ENCODE measurements at places on chromosomes 2 and 18.

GRCh38 chr2:3151153-3151918 lies 226.3 kb downstream of the EIPR1 start:
- no peak for DNase-seq

GRCh38 chr2:150517951-150518680 lies 30.6 kb upstream of the RND3 start:
- no peak for DNase-seq

DNA sequence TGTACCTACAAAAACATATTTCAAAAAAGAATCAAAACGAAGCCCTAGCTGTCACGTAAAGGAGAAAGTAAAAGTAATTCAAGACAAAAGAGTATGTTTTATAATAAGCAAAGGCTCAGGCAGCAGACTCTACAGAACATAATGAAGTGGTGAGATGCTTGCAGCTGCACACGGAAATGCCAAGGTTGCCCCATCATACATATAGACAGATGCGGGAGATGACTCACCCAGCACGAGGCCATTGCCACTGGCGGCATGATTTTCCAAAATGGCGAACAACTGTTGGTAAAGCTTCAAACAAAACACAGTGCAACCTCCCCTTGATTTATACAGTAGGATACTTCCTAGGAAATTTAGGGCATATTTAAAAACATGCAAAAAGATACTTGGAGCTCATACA lies 26.0 kb upstream of the C1QL2 start:
- DNase-seq, result no peak

- no peak for DNase-seq
These were observed 316.9 kb upstream of the EPAS1 start for GRCh38 chr2:45980161-45980865.

DNA sequence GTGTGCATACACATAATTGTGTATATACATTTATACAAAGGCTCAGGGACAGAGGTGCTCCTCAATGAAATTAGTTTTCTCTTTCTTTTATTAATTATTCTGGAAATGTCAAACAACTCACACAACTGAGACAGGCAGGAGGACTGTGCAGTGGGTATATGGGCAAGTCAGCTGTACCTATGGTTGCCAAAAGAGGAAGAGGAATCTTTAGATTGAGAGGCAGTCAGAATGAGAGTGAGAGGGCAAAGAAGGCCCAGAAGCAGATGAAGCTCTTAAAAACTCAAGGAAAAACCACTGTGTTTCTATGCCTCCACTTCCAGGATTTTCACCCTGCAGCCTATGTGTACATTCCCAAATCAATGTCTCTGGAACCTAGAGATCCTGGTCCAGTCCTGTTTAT lies 79.1 kb downstream of the CACNB4 start:
- DNase-seq, result no peak

- DNase-seq, result no peak
These were observed 106.3 kb downstream of the TRIM43 start for GRCh38 chr2:95698146-95698545.

DNA sequence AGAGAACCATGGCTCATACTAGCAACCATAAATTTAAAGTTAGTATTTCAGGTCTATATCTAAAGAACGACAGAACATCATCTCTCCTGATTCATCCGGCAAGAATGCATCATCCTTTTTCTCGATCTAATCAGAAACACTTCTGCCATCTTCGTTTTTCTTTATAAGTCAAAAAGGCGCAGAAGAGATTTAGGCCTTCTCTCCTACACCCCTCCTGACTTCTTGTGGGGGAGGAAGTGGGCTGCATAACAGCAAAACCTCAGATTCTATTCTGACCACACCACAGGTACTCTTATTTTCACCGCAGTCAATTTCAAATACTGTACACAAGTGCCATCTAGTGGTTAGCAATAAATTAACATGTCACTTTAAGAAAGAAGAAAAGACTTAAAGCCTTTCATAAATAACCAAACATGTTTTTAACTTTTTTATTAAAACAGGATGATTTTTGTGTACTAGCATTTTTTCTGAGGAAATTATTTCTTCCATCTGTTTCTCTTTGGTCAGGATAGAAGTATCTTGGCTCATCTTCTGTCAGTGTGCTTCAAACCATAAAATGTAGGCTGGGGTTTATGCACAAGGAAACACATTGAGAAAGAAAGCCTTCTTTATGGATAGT lies 48.4 kb upstream of the PIK3C3 start:
- peak; percentile 45 for DNase-seq

DNA sequence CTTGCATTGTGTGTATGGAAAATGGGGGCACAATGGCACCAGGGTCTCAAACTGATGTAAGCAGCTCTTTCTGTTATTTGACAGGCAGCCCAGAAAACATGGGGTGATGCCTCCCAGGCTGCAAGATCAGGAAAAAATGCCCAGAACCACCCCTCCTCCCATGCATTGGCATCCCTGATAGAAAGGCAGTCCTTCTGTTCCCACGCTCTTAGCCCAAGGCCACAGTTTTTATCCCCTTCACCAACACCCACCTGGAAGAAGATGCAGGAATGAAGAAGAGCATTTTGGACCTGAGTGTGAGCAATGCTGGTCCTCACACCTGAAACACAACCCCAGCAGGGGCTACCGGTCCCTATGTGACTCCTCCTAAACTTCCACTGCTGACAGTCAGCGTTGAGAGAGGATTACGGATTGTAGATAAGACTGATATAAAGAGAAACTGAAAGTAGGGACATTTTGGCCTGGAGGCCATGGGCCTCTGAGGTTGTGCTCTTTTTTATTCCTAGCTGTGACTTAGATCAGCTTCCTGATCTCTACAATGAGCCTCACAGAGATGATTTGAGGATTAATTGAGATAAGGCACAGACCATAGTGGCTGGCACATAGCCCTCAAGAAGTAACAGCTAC lies 386.0 kb upstream of the ATP5MC3 start:
- DNase-seq, result no peak
